ENCODE measurements at places on chromosomes 7 and 10. TPM values are rescaled to one million over a fixed set of nuclear protein-coding genes. Genes with fewer than 3 reads are reported as not detected.

INMT gene
- total RNA-seq = 225 TPM

ELN gene
- 63.3 TPM for total RNA-seq

MBL2 gene
- total RNA-seq = not detected

OGDHL gene
- 1.2 TPM for total RNA-seq

TMEM213 gene
- not detected for total RNA-seq

GCK gene
- total RNA-seq = 3.9 TPM

LRRC18 gene
- not detected for total RNA-seq

ARHGAP12 gene
- 29.0 TPM for total RNA-seq

IGF2BP3 gene
- 0.82 TPM for total RNA-seq

NEUROG3 gene
- total RNA-seq = 1.1 TPM

TMEM139 gene
- not detected for total RNA-seq

OR6B1 gene
- not detected for total RNA-seq

MALRD1 gene
- total RNA-seq = 0.93 TPM

IKZF1 gene
- total RNA-seq = 14.6 TPM

LHFPL3 gene
- not detected for total RNA-seq

TRIM50 gene
- not detected for total RNA-seq

H2BK1 gene
- total RNA-seq = not detected

EN2 gene
- total RNA-seq = 0.09 TPM

MACC1 gene
- total RNA-seq = 1.2 TPM

EIF4EBP2 gene
- 155 TPM for total RNA-seq

VWA2 gene
- 0.09 TPM for total RNA-seq

SPDYE3 gene
- total RNA-seq = not detected

KIN gene
- 3.6 TPM for total RNA-seq

XRCC2 gene
- 0.37 TPM for total RNA-seq

DOCK4 gene
- 86.9 TPM for total RNA-seq

FKBP9 gene
- total RNA-seq = 86.0 TPM

RELN gene
- 3.6 TPM for total RNA-seq

PPP1R17 gene
- total RNA-seq = not detected

PRSS37 gene
- not detected for total RNA-seq

CRYGN gene
- total RNA-seq = not detected

HSPA12A gene
- total RNA-seq = 20.2 TPM

ANKRD2 gene
- not detected for total RNA-seq
